ENCODE measurements at places on chromosomes 11 and 22.

DNA sequence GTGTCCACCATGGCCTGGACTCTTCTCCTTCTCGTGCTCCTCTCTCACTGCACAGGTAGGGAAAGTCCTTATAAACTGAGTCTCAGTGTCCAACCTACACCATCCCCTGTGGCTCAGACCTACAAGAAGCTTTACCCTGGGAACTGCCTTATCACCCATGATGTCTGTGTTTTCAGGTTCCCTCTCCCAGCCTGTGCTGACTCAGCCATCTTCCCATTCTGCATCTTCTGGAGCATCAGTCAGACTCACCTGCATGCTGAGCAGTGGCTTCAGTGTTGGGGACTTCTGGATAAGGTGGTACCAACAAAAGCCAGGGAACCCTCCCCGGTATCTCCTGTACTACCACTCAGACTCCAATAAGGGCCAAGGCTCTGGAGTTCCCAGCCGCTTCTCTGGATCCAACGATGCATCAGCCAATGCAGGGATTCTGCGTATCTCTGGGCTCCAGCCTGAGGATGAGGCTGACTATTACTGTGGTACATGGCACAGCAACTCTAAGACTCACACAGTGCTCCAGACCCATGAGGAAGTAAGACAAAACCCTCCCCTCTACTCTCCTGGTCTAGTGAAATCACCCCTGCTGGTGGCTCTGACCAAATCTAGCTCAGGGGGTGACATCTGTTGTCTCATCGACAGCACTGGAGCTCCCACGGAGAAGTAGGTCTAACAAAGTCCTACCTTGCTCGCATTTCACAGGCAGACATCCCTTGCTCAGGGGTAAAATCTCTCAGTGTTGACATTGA lies 74.3 kb downstream of the VPREB1 start:
- no peak for DNase-seq

DNA sequence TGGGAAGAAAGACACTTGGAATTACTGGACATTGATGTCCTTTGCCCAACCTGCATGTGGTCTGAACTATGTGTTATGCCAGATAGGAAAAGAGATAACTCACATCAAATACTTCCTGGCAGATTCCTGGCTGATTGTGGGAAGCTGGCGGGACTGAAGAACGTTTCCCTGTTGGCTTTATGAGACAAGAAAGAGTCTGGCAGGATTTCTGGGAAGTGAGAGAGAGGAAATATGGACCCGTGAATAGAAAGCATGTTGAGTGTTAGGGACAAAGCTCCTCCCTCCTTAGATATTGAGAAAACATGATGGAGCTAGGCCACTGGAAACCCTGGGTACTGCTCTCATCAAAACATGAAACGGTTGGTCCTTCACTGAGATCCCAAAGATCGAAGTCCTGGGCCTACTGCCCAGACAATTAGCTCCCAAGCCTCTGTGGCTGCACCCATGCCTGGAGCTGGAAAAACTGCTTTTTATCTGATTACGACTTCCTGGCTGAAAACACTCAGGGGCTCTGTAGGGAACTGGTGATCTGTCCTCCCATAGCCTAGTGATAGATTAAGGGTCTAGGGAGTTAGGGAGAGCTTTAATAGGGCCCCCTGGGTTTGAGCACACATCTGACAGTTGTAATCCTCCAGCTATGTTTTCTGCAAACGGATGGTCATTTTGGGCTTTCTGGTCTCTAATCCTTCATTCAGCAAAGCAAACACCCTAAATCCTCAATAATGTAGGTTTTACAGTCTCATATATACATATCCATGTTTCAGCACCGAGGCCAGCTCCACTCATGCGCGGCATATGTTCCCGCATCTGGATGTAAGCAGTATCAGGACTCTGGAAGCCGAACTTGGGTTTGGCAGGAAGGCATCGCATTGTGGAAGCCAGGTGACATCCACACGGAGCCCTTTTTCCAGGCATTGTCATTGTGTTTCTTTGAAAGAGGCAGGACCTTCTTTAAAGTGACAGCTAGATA lies 6.1 kb upstream of the B3GAT1 start:
- DNase-seq: no peak

GRCh38 chr11:63862923-63863322 lies 24.0 kb downstream of the MARK2 start:
- no peak for DNase-seq

DNA sequence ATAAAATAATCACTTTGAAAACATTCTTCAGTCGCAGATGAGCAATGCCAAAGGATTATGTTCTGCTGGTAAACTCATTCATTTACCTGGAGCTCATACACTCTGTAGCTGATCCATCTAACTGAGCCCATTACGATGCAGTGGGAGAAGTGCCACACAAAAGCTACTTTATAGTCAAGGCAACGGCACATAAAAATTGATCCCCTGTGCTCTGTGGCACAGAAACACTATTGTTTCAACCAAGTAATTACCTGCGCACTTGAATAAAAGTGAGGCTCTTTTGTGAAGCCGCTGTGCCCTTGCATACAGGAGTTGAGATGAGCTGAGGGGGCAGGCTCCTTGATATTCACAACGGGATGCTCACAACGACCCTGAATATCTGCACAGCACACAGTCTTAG lies 7.2 kb downstream of the DKK3 start:
- no peak for DNase-seq

- no peak for DNase-seq
These were observed 214.0 kb downstream of the TRPC6 start for GRCh38 chr11:101369835-101370234.

GRCh38 chr22:20111045-20111688 lies 4.7 kb upstream of the RANBP1 start:
- no peak for DNase-seq

Data from stimulated activated CD8-positive, alpha-beta memory T cell treated with anti-CD3 and anti-CD28 coated beads, Interleukin-2, amount 100 ng/mL, for 1 hour (primary cell).